ENCODE measurements at places on chromosomes 1 and 21. TPM values are rescaled to one million over a fixed set of nuclear protein-coding genes. Genes with fewer than 3 reads are reported as not detected.

GRCh38 chr1:8687538-8687937 is 129.9 kb downstream of the RERE start:
- no peak for DNase-seq

Gene SLAMF6
- not detected for total RNA-seq

DNA sequence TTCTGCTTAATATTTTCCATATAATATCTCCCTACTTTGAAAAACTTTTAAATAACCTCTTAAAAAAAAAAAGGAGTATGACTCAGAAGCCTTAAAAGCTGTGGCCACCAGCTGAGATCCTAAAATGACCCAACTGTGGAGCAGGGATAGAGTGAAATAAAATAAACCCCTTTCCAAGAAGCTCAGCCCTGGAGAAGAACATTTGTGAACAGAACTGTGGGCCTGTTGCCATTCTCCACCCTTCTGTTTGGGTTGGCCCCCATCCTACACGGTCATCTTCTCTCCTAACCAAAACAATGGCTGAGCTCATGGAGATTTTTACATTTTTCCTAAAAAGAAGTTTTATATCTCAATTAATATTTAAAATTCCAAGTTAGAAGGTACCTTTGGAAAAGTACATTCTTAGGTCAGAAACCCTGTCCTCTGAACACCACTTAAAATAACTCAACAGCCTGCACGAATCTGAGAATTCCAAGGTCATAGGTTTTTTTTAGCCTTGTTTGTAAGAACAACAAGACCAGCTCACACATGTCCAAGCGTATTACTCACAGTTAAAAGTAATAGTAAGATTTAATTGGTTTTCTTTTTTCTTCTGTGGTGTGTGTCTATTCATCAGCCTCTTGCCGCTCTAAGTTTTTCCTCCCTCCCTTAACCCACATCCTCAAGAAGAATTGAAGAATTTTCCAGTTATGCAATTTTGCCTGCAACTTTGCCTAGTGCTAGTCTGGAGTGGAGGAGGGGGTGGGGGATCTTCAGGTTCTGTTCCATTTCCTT is 107.7 kb upstream of the ERRFI1 start:
- peak; percentile 93 for DNase-seq

- no peak for DNase-seq
These were observed 85.1 kb downstream of the LBR start for GRCh38 chr1:225342695-225343094.

DNA sequence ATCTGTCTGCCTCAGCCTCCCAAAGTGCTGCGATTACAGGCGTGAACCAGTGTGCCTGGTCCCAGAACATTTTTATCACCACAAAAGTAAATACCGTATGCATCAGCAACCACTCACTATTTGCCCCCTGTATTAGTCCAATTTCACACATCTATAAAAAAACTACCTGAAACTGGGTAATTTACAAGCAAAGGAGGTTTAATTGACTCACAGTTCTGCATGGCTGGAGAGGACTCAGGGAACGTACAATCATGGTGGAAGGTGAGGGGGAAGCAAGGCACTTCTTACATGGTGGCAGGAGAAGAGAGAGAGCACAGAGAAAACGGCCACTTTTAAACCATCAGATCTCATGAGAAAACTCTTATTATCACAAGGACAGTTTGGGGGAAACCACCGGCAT is 25.6 kb upstream of the CTH start:
- no peak for DNase-seq

Gene SEC16B
- total RNA-seq = 0.79 TPM

Measured in M059J (cell line).